ENCODE measurements at places on chromosomes 1 and 21.
A peak's percentile ranks its signal among the peaks of the same experiment; 100 is the strongest.

DNA sequence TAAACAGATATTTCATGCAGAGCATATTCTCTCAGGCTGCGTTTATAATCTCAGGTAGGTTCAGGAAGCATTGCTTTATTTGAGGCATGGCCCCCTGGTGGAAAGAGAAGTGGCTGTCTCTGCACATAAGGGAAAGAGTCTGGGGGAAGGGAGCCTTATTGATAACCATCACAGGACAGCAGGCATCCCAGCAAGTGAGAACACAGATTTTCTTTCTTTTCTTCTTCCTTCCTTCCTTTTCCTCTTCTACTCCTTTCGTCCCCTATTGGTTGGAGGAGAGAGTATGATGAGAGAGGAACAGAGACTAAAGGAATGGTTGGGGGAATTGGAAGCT is 21.9 kb downstream of the TSNAX start:
- DNase-seq, result peak; percentile 3

GRCh38 chr1:53077599-53077965 is 15.6 kb downstream of the PODN start:
- DNase-seq, result no peak

GRCh38 chr1:28129150-28129549 is 40.7 kb upstream of the EYA3 start:
- DNase-seq, result no peak

DNA sequence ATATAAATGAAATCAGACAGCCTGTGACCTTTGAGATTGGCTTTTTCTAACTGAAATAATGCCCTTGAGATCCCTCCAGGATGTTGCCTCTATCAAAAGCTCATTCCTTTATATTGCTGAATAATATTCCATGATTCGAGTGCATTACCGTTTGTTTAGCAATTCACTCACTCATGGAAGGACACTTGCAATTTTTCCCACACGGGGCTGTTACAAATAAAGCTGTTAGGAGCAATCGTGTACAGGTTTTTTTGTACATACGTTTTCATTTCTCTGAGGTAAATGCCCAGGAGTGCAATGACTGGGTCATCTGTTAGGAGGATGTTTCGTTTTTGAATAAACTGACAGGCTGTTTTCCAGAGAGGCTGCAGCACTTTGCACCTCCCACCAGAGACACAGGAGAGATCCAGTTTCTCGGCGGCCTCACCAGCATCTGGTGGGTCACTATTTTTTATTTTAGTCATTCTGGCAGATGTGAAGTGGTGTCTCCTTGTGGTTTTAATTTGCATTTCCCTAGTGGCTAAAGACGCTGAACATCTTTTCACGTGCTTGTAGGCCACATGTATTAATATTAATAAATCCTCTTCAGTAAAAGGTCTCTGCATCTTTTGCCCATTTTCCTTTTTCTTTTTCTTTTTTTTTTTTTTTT is 11.0 kb downstream of the PRDM15 start:
- DNase-seq, result peak; percentile 66

DNA sequence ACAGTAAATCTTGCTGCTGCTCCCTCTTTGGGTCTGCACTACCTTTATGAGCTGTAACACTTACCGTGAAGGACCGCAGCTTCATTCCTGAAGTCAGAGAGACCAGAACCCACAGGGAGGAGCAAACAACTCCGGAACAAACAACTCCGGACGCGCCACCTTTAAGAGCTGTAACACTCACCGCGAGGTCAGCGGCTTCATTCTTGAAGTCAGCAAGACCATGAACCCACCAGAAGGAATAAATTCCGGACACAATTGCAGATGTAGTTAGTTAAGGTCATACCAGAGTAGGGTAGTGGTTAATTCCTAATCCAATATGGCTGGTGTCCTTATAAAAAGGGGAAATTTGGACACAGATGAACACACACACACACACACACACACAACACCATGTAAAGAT is 37.7 kb downstream of the VTCN1 start:
- DNase-seq, result no peak

All from fibroblast of skin of scalp (primary cell).